GM06990 (cell line): ENCODE measurements at places on chromosomes 5 and 9.
A peak's percentile ranks its signal among the peaks of the same experiment; 100 is the strongest.

- DNase-seq: peak; percentile 36
Measured at GRCh38 chr5:168159425-168159824, 132.0 kb upstream of the WWC1 start.

GRCh38 chr5:5593391-5593790 is 170.9 kb downstream of the ICE1 start:
- DNase-seq: no peak

DNA sequence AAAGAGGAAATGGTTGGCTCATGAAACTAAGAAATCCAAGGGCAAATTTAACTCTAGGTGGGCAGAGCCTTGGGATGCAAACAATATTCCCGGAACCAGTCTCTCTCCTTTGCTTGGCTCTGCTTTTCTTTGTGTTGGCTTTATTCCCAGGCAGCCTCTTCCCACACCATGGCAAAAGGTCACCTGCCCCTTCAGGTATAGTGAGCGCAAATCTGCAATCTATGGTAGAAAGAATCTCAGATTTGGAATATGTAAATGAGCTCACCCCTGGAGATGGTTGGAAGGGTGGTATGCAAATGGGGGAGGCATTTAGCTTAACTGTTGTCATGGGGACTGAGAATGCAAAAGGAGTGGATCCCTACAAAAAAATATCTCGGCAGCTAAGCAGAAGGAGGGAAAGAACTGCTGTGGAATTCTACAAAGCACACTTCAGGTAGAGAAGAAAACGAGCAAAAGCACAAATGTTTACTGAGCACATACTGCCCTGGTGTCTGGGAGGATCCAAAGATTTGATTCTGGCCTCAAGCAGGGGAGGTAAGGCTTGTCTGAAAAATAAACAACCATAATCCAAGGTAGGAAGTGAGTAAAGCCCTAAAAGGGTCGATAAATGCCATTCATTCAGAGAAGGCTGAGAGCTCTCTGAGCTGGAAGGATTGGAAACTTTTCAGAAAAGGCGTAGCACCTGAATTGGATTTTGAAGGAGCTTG is 139.7 kb downstream of the TLE1 start:
- no peak for DNase-seq

DNA sequence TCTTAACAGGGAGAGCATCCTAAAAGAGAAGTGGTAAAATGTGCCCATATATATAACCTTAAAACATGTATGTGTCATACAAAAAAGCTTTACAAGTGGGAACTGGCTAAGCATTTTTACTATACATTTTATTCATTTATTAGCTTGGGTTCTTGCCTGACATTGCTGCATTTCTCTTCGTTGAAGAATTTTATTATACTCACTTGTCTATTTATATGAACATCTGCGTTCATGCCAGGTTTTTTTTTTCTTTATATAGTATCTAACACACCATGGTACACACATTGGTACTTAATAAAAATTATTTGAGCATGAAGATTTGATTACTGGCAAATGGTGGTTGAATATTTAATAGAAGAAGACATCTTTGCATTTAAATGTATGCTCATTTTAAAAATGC is 492.3 kb downstream of the SPATA31D1 start:
- DNase-seq: no peak

DNA sequence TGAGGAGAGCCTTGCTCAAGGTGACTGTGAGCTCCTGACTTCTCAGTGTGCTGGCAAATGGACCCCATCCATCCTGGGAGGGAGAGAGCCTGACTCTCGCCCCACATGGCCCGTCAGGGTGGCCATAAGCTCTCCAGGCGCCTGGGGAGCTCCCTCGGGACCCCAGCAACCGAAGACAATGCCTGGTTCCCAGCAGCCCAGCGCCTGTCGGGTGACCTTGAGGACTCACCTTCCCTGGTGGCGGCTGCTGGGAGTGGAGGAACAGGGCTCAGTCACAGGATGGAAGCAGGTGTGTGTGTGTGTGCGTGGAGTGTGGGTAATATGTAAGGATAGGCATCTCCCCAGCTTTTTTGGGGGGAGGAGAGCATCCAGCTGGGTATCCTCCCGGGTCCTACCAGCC is 190.3 kb downstream of the MELK start:
- no peak for DNase-seq

- no peak for DNase-seq
Measured at GRCh38 chr9:90772386-90772785, 29.2 kb upstream of the SYK start.

DNA sequence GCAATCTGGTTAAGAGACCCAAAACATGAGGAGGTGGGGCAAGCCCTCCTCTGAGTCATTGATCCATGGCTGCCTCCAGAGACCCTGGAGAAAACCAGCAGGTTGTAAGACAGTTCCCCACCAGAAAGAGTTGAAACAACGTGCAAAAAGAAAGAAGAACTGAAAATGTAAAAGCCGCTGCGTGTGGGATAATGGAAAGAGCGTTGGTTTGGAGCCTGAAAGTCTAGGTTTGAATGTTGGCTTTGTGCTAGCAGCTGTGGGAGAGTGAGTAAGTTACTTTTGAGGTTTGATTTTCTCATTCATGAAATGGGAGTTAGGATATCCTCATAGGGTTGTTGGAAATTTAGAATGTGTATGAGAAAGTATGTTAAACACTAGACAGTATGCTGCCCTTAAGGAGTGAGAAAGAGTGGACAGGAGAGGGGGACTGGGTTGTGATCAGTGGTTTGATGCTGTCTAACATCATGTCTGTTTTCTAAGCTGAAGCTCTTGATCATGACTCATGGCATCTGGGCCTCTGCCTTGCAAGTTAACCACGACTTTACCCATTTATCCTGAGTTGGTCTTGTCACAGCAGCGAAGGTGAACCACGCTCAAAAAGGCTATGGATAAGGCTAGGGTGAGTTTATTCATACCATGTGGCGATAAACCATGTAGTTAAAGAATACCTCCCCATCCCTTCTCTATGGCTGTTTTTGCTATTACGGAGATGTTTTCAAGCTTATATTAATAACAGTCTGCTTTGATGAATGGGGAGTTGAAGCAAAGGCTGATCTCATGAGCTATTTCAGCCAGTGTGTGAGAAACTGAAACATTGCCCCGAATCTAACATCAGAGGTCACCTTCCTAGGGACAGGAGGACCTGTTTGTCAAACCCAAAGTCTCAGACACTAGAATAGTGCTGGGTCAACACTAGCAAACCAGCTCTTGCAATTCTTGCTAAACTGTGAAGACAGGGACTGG is 41.3 kb downstream of the ZNF366 start:
- DNase-seq: peak; percentile 76

DNA sequence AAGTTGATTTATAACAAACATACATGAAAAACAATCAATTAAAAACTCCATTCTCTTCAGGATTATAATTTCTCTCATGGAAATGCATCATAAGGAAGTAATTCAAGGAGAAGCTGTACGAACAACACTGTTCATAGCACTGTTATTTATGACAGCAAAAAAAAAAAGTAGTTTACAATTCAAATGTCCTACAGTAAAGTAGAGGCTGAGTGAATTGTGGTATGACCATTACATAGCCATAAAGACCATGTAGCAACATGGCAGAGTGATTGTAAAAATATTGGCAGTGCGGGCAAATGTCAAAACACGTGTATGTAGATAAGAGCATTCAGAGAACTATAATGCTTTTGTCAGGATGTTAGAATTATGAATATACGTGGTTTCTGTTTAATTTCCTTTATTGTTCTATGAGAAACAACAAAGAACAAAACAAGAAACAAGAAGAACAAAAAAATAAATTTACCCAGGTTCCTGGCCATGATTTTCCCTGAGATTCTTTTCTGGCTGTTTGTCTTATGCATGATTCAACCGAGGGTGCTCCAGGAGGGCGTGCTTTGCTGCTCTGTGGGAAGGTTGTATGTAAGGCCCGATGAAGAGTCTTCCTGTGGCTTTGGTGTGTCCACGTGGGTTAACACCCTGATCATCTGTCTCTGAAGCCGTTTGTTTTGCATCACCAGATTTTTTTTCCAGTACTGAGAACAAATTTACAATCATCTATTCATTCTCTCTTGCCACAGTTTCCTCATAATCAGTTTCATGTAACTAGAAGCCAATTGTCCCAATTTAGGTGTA is 28.8 kb downstream of the GCNT4 start:
- DNase-seq: no peak

DNA sequence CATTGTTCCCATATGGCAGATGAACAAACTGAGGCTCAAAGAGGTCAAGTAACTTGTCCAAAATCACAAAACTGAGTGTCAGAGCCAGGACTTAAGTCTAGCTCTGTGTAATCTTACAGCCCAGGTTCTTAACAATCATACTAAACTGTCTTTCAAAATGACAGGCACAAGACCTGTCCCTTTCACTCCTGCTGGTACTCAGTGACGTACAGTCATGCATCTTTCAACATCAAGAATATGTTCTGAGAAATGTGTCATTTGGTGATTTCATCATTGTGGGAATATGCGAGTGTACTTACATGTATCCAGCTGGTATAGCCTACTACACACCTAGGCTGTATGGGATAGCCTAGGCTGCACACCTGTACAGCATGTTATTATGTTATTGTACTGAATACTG is 646.8 kb upstream of the WWC1 start:
- DNase-seq: no peak

DNA sequence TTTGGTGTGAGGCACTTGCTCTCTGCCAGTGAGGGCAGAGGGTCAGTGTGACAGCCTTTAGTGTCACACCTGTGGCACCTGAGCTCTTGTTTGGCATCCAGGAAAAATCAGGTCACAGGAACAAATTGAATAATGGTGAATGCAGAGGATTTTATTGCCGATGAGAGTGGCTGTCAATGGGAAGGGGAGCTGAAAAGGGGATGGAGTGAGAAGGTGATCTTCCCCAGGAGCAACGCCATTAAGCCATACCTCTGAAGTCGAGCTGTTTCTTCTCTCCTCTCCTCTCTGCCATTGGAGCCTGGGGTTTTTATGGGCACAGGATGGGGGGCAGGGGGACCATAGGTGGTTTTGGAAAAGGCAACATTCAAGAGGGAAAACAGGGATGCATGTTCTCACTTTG is 2.4 kb upstream of the HSD17B4 start:
- DNase-seq: no peak

DNA sequence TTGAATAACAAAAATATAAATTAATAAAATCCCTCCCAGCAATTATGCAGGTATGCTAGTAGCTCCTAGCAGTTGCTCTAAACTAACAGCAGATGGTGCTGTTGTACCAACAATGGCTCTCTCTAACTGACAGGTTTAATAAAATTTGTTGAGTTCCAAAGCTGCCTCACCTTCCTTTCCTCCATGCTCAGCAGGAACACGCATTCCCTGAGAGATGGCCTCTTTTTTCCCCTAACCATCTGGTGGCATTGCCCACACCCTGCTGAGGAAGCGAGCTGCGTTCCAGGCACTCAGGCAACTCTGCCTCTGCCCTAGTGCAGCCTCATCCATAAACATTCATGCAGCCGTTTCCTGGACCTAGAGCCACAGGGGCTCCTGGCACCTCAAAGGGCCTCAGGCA is 106.2 kb downstream of the KLHL3 start:
- DNase-seq: peak; percentile 15

DNA sequence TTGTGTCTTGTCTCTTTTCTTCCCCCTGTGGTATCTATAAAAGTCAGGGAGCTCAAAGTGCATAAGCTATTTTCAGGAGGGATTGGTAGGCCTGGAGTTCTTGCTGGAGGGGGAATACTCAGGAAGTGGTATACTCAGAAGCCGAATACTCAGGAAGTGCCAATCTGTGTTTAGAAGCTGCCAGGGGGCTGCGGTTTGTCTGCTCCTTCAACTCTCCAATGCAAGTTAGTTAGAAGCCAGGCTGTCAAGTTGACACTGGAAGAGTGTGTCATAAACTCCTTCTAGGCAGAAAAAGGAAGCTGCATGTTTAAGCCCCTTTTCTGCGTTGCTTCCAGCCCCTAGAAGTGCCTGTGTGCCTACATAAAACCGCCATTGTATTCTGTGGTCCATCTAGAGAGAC is 366.5 kb downstream of the TAF11L14 start:
- DNase-seq: no peak

- DNase-seq: no peak
Measured at GRCh38 chr5:180639741-180640610, 9.4 kb downstream of the FLT4 start.

GRCh38 chr5:95916687-95917085 is 45.0 kb downstream of the ELL2 start:
- DNase-seq: no peak

DNA sequence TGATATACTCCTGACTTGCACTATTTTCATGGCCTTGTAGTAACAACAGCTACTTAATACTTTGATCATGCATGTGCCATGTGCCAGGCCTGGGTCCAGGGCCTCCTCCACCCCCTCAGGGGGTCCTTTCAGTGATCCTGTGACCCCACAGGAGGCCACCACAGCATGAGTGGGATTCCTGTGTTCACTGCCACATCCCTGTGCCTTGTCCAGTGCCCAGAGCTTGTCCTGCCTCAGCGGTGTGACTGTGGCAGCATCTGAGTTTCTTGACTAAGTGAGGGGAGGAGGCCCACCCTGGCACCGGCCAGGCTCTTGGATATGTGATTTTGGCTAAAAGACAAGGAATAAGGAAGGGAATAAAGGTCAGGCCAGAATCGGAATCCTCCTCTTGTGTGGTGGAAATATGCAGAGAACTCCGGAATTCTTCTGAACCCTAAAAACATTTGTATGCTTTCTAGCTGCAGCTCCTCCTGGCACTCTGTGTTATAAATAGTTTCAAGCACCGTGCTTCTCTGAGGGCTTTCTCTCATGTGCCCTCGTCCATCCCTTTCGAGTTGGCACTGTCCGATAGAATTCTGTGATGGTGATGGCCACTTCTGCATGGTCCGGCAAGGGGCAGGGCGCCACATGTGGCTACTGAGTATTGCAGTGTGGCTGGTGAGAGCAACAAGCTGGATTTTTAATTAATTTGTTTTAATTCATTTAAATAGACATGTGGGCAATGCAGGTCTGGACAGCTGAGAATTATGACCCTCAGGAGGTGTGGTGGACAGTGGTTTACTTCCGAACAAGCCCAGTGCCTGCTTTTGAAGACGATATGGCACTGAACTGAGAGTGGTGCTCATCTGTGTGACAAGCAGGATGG is 31.8 kb downstream of the TENT4A start:
- DNase-seq: no peak

- DNase-seq: peak; percentile 30
Measured at GRCh38 chr5:96146675-96147074, 185.0 kb upstream of the ELL2 start.

GRCh38 chr9:5015934-5016333 is 30.9 kb downstream of the JAK2 start:
- no peak for DNase-seq

DNA sequence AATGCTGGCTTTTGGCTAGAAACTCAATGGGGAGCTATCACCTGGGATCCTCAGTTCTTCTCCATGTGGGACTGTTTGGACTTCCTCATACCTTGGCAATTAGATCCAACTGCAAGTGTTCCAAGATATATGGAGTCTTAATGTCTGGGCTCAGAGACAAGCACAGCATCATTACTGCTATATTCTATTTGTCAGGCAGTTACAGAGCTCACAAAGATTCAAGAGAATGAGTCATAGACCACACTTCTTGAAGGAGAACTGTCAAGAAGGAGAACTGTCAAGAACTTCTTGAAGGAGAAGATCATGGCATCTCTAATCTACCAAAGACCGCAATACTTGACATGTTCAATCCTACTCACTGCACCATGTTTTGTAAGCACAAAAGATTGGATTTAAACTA is 106.8 kb upstream of the NREP start:
- no peak for DNase-seq
